ENCODE measurements at places on chromosomes 13 and 19.

DNA sequence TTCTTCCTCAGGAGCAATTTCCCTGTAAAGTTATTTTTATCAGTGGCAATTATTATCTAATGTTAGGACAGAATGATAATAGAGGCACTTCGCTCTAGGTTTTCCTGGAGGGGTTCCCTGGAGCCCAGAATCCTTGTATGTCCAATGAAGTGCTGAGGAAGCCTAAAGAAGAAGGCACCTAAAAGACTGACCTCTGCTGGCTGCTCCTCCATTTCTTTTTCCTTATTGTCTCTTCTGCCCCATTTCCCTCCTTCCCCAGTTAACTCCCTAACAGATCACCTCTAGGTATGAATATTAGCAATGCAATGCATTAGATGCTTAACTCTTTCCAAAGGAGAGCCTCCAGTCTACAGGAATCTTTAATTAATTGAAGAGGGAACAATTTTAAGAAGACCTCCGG is 985.4 kb downstream of the DIAPH3 start:
- H3K4me3 ChIP-seq, result no peak overlapping the region
- H3K27me3 ChIP-seq, result no peaks in the 10 kb centered on the region
- no peaks in the 10 kb centered on the region for H3K36me3 ChIP-seq
- no peak for DNase-seq
- no peak overlapping the region for H3K27ac ChIP-seq

GRCh38 chr13:27283906-27284493 is 13.4 kb downstream of the RASL11A start:
- no peaks in the 10 kb centered on the region for H3K4me1 ChIP-seq
- H3K36me3 ChIP-seq, result no peaks in the 10 kb centered on the region
- no peak for DNase-seq
- H3K4me3 ChIP-seq, result no peak overlapping the region

- no peaks in the 10 kb centered on the region for H3K4me1 ChIP-seq
- DNase-seq, result no peak
- no peaks in the 10 kb centered on the region for H3K36me3 ChIP-seq
- no peak overlapping the region for H3K27ac ChIP-seq
These were observed 67.5 kb downstream of the STARD13 start for GRCh38 chr13:33218020-33218419.

- DNase-seq, result no peak
- no peak overlapping the region for H3K27ac ChIP-seq
- H3K27me3 ChIP-seq, result no peaks in the 10 kb centered on the region
- no peaks in the 10 kb centered on the region for H3K4me1 ChIP-seq
- H3K4me3 ChIP-seq, result no peak overlapping the region
- no peaks in the 10 kb centered on the region for H3K36me3 ChIP-seq
These were observed 685.6 kb upstream of the SLITRK1 start for GRCh38 chr13:84567848-84568247.

GRCh38 chr13:50766695-50767094 is 76.8 kb downstream of the DLEU7 start:
- H3K27ac ChIP-seq, result no peak overlapping the region
- DNase-seq, result no peak
- no peaks in the 10 kb centered on the region for H3K4me1 ChIP-seq
- H3K36me3 ChIP-seq, result no peaks in the 10 kb centered on the region
- H3K4me3 ChIP-seq, result no peak overlapping the region
- H3K27me3 ChIP-seq, result no peaks in the 10 kb centered on the region

GRCh38 chr13:110528371-110528770 is 33.2 kb downstream of the RAB20 start:
- no peaks in the 10 kb centered on the region for H3K36me3 ChIP-seq
- no peaks in the 10 kb centered on the region for H3K27me3 ChIP-seq
- peaks cover 19% of the 10 kb centered on the region for H3K4me1 ChIP-seq
- DNase-seq, result no peak
- H3K27ac ChIP-seq, result no peak overlapping the region

- H3K4me1 ChIP-seq, result no peaks in the 10 kb centered on the region
- no peak overlapping the region for H3K27ac ChIP-seq
- H3K27me3 ChIP-seq, result no peaks in the 10 kb centered on the region
- DNase-seq, result no peak
- no peak overlapping the region for H3K4me3 ChIP-seq
- H3K36me3 ChIP-seq, result no peaks in the 10 kb centered on the region
These were observed 28.4 kb downstream of the DIAPH3 start for GRCh38 chr13:60135344-60135743.

- no peak overlapping the region for H3K27ac ChIP-seq
- H3K4me3 ChIP-seq, result no peak overlapping the region
These were observed 406.4 kb downstream of the FGF9 start for GRCh38 chr13:22077205-22077683.

DNA sequence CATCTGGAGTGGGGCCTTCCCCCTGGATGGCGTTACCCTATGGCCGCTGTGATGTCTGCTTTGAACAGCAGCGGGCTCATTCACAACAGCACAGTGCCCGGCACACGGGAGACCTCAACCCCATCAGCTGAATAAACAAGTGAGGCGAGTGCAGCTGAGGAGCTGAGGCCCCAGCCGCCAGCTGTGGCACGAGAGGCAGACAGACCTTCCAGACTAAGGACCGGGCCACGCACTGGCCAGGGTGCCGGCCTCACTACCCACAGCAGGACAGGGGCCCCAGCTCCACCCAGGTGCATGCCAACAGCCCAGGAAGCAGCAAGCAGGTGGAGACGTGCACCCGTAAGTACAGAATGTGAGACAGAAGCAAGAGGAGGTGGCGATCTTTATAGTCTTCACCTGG is 39.6 kb downstream of the STK24 start:
- H3K4me1 ChIP-seq, result peaks cover 89% of the 10 kb centered on the region
- no peak for DNase-seq
- H3K27me3 ChIP-seq, result no peaks in the 10 kb centered on the region
- no peak overlapping the region for H3K27ac ChIP-seq
- no peaks in the 10 kb centered on the region for H3K36me3 ChIP-seq
- H3K4me3 ChIP-seq, result no peak overlapping the region

DNA sequence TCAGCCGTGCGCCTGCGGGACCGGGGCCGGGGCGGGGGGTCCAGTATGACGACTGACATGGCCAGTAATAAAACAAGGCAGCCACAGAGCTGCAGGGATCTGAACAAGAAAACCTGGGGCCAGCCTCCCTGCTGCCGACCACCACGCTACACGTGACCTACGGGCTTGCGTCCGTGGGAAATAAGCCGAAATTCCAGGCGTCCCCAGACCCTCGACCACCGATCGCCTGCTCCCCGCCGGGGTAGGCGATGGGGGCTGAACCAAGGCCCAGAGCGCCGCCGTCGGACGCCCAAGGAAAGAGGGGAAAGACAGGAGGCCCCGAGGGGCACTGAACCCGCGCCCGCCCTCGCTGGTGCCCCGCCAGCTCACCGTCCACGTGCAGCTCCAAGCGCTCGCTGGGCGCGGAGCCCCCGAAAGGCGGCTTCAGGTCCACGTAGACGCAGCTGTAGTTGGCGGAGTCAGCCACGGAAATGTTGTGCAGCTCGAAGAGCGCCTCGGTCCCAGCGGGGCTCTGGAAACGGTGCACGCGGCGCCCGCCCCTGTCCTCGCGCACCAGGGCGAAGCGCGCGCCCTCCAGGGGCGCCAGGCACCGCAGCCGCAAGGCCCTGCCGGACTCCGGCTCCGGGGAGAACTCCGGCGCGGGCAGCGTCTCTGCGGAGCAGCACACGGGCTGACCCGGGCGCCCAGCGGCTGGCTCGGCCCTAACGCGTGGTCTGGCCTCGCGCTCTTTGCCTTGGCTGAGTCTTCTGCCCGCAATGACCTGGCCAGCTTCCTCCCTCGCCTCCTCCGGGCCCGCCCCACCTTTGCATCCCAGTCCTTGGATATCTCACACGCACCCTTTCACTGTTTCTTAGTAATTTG is 3.1 kb downstream of the A1BG start:
- H3K36me3 ChIP-seq, result no peaks in the 10 kb centered on the region
- H3K4me3 ChIP-seq, result no peak overlapping the region
- no peak overlapping the region for H3K27ac ChIP-seq
- no peak for DNase-seq
- peaks cover 19% of the 10 kb centered on the region for H3K4me1 ChIP-seq

GRCh38 chr13:91185294-91185863 is 162.1 kb upstream of the MIR17HG start:
- no peaks in the 10 kb centered on the region for H3K27me3 ChIP-seq
- H3K36me3 ChIP-seq, result no peaks in the 10 kb centered on the region
- DNase-seq, result no peak
- no peaks in the 10 kb centered on the region for H3K4me1 ChIP-seq

- no peaks in the 10 kb centered on the region for H3K27me3 ChIP-seq
- no peak for DNase-seq
- H3K36me3 ChIP-seq, result no peaks in the 10 kb centered on the region
- H3K4me1 ChIP-seq, result peaks cover 45% of the 10 kb centered on the region
These were observed 734 bp downstream of the TYROBP start for GRCh38 chr19:35907377-35907745.

- no peak for DNase-seq
- H3K27ac ChIP-seq, result no peak overlapping the region
- H3K36me3 ChIP-seq, result no peaks in the 10 kb centered on the region
- H3K4me1 ChIP-seq, result peaks cover 33% of the 10 kb centered on the region
- no peak overlapping the region for H3K4me3 ChIP-seq
- H3K27me3 ChIP-seq, result no peaks in the 10 kb centered on the region
These were observed 7.2 kb upstream of the MBNL2 start for GRCh38 chr13:97214921-97215320.

DNA sequence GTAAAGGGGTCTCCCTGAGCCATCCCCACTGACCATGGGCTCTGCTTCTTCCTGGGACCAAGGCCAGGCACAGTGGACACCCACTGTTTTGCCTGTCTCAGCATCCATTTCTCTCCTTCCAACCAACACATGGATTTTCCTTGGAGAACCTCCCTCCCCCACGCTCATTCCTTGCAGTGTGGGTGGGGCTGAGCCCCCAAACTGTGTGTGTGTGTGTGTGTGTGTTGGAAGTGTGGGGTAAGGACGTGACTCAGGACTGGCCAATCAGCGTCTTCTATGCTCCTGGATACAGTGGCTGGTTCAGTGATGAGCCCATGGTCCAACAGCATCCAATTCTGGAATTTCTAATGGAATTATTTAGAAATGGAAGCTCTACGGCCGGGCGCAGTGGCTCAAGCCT is 18.7 kb downstream of the CEBPA start:
- no peaks in the 10 kb centered on the region for H3K4me1 ChIP-seq
- H3K27me3 ChIP-seq, result no peaks in the 10 kb centered on the region
- no peak overlapping the region for H3K4me3 ChIP-seq
- no peaks in the 10 kb centered on the region for H3K36me3 ChIP-seq

GRCh38 chr13:27605610-27606200 is 14.6 kb downstream of the LNX2 start:
- no peaks in the 10 kb centered on the region for H3K36me3 ChIP-seq
- no peaks in the 10 kb centered on the region for H3K27me3 ChIP-seq
- no peak overlapping the region for H3K4me3 ChIP-seq
- no peak for DNase-seq
- no peak overlapping the region for H3K27ac ChIP-seq

GRCh38 chr19:6464070-6464873 is at the start of gene CRB3:
TSS of gene CRB3 (plus strand) at chr19:6464271. CDS start at chr19:6464702, 431 bp downstream.
- peak; percentile 34 for DNase-seq
- H3K27ac ChIP-seq, result no peak within 1 kb of the TSS
- no peaks in the 10 kb centered on the region for H3K27me3 ChIP-seq

DNA sequence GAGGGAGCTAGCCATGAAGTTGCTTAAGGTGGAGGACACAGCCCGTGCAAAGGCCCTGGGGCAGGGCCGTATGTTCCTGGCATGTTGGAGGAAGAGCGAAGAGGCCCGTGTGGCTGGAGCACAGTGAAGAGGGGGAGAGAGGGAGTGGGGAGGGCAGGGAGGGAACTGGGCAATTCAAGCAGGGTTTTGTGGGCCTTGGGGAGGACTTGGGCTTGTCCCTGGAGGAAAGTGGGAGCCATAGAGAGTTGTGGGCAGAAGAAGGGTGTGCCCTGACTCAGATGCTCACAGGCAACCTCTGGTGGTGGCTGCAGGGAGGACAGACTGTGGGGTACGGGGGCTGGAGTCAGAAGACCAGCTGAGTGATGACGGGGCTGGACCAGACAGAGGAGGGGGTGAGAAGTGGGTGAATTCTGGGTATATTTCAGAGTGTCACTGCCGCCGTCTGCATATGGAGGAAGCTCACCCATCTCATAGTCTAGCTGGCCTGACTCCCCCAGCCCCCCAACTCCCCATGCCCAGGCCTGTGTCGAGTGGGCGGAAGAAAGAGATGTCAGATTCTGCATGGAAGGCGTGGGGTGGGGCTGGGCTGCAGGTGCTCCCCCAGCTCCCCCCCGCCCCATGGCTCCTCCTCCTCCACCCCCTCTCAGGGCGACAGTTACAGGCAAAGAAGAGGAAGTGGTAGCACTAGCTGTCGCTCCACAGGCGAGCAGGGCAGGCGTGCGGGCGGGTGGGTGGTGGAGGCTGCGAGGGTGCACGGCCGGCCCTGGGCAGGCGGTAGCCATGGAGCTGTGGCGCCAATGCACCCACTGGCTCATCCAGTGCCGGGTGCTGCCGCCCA is at the start of gene VAV1:
VAV1 (plus strand) TSS at position 681 of the 838 bp plus-strand sequence; CDS start at position 781, 100 bp downstream.
- H3K4me3 ChIP-seq, result peak within 1 kb of the TSS; percentile 98
- H3K4me1 ChIP-seq, result peaks cover 38% of the 10 kb centered on the region
- H3K36me3 ChIP-seq, result peaks cover 5% of the 10 kb centered on the region
- H3K27ac ChIP-seq, result peak within 1 kb of the TSS; percentile 93
- no peaks in the 10 kb centered on the region for H3K27me3 ChIP-seq

DNA sequence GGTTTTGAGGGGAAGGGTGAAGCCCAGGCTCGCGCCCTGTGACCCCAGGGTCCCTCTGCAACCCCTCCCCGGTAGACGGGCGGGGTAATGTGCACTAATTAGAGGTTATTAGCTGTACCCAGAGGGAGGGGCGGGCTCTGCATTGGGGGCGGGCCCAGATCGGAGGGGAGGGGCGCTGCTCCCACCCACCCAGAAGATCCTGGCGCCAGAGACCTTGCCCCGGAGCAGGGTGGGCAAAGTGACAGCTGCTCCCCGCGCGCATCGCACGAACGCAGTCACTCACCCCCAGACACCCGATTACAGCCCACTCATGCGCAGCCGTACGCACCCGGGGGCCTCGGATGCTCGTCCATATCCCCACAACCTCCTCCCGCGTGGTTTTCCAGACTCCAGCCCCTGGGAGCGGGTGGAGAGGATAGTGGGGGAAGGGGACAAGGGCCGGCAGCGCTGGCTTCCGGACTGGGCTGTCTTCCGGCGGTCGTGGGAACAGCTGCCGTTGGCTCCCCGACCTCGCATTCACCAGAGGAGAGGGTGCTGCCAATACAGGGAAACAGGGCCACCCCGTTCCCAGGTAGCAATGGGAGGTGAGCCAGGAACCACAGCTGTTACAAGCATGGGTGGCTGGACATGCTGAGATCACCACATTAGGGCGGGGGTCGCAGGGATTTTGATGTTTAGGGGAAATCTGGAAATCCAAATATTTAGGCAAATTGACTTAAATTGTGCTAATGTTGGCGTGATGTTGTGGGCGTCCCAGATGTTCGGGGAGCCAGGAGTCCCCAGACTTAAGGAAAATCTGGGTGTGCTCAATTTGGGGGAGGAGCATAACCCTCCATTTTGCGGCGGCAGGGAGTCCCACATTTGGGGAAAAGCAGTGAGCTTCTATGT is 2.9 kb upstream of the HOOK2 start:
- no peaks in the 10 kb centered on the region for H3K27me3 ChIP-seq
- DNase-seq, result peak; percentile 32
- H3K27ac ChIP-seq, result peak overlapping the region; percentile 61
